EH (cell line): ENCODE measurements at places on chromosomes 3 and 15.

- no peak for DNase-seq
Measured at GRCh38 chr15:77775373-77775772, 142.7 kb upstream of the LINGO1 start.

- peak; percentile 71 for DNase-seq
Measured at GRCh38 chr3:138089091-138089490, 26.3 kb downstream of the DZIP1L start.

DNA sequence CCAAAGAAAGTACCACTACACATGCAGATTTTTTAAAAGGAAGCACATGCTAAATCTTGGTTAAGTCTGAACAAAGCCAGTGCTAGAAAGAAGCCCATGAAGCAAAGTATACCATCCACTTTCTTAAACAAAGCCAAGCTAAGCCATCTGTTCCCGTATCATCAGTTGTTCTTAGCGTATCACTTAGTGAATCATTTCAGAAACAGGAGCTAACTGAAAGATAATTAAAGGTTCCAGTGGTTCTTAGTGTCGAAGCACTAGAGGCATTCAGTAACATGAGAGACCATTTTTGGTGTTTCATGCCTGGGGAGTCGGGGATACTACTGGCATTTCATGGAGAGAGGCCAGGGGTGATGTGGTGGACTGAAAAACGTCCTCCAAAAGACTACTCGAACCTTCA is 12.8 kb downstream of the UBXN7 start:
- DNase-seq, result no peak

GRCh38 chr3:20035019-20035418 is 5.2 kb upstream of the KAT2B start:
- no peak for DNase-seq

DNA sequence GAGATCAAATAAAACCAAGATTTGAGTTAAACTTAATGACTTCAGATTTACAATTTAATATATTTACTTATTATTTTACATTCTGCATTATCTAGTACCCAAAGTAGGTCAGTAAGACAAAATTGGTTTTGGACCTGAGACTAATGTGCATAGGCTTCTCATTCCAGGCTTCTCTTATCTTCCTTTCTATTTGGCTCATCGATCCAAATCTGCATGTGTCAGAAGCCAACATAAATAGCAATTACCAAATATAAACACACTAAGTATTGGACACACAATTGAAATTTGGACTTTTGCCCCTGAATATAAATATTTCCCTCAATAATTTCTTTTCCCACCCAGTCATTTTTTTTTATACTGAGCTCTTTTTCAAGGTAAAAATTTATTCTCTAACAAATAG is 290.6 kb upstream of the ARHGEF26 start:
- no peak for DNase-seq

DNA sequence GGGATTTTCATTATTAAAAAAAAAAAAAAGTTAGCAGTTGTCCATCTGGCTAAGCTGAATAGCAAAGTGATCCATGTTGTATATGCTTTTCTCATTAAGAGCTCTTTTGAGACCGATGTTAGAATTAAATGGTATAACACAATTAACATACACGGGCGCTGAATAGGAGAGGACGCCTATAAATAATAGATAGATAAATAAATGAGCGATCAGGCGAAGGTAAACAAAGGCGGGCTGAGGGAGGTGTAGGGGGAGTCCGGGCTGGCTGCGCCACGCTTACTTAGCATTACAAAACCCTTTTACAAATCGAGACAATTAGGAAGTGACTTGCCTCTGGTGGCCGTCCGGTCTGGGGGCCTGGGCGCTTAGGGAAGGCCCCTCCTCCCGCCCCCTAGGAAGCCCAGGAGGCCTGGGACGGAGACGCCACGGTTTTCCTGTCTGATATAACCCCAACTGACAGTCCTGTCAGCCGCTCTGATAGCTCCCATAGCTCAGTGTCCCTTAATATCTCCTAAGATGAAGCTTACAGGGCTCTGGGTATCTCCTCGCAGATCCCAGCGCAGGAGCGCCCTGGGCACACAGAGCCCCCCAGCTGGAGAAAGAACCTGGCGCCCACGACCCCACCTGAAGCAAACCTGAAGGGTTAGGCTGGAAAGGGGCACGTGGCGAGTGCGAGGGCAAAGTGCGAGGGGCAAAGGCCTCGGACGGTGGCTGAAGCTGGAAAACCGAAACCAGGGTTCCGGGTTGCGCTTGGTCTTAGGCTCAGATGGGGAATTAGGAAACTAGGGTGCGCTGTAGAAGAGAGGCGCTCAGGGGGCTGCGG is 3.6 kb downstream of the SOX14 start:
- DNase-seq, result no peak

GRCh38 chr15:85769182-85769900 is 25.4 kb downstream of the KLHL25 start:
- no peak for DNase-seq

GRCh38 chr3:111331912-111332311 is 210.1 kb upstream of the CD96 start:
- DNase-seq, result no peak

GRCh38 chr3:141546081-141546480 is 59.3 kb downstream of the RASA2 start:
- DNase-seq, result no peak

- DNase-seq, result no peak
Measured at GRCh38 chr3:52076896-52077780, 20.8 kb upstream of the DUSP7 start.

- peak; percentile 29 for DNase-seq
Measured at GRCh38 chr3:8975081-8976020, 12.1 kb upstream of the RAD18 start.

DNA sequence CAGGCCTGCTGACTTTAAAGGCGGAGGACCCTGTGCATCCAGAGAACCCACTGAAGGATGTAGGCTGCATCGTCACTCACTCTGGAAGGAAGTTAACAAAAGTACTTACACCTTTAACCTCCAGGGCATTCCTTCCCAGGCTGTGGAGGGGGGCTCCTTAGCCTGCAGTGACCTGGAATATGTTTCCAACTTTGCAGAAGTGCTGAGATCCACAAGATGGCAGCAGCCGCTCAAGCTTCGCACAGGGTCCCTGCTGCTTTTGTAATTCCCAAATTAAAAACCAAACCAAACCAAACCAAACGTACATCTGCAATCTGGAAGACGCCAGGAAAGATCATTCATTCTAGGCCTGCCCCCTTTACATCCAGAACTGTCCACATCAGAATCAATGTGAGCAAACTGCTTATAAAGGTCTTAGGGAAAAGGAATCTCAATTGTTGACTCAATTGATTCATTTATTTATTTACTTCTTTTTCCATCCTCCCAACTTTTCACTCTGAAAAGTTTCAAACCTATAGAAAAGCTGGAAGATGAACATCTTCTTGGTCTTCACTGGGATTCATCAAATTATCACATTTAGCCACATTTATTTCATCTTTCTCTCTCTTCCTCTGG is 70.5 kb upstream of the KLHL25 start:
- peak; percentile 43 for DNase-seq

GRCh38 chr3:62101488-62101887 is 271.9 kb downstream of the FEZF2 start:
- peak; percentile 18 for DNase-seq

GRCh38 chr15:55279746-55280351 is 9.8 kb downstream of the RAB27A start:
- DNase-seq, result peak; percentile 84

GRCh38 chr3:69691860-69692259 is 47.4 kb upstream of the MITF start:
- DNase-seq, result no peak

DNA sequence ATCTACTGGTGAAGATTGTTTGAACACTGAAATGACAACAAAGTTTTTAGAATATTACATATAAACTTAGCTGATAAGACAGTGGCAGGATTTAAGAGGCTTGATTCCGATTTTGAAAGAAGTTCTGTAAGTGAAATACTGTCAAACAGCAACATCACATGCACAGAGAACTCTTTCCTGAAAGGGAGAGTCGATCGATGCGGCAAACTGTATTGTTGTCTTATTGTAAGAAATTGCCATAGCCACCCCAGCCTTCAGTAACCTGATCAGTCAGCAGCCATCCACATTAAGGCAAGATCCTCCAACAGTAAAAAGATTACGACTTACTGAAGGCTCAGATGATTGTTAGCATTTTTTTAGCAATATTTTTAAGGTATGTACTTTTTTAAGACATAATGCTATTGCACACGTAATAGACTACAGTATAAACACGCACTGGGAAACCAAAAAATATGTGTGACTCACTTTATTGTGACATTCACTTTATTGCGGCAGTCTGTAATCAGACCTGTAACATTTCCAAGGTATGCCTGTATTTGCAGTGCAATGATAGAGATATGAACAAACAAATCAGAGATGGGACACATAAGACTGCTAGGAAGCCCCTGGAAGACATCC is 225.6 kb upstream of the UBE2E1 start:
- DNase-seq, result peak; percentile 79

- DNase-seq, result no peak
Measured at GRCh38 chr3:14796403-14797077, 22.2 kb upstream of the FGD5 start.

GRCh38 chr15:57455929-57456328 is 79.6 kb downstream of the CGNL1 start:
- no peak for DNase-seq

DNA sequence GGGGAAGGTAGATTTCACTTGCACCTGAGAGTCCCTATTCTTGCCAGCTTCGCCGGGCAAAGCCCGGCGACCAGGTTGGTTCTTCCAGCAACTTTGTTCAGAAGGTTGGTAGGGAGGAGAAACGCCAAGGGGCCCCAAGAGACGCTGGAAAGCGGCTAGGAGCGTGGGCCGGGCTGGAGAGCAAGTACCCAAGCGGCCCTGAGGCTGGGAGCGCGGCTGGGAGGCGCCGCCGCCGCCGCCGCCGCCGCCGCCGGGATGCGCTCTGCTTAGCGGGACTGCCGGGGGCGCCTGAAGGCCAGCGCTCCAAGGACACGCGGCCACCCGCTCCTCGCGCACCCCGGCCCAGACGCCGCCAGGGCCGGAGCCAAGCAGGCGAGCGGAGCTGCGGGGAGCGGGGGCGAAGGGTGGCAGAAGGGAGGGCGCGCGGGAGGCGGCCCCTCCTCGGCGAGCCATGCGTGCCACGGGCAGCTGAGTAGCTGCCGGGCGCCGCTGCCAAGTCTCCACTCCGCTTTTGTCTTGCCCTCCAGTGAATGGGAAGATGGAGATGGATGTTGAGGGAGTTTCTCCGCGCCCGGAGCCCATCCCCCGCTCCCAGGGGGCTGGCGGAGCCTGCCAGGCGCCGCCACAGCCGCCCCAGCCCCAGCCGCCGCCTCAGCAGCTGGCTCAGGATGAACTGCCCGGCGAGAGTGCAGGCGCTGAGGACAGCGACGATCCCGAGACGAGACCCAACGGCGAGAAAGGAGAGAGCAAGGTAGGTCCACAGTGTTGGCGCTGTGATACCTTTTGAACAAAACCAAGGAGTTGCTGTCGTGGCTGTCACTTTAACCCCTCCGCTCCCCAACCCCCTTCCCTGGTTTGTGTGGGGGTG is 227.4 kb upstream of the AZI2 start:
- DNase-seq, result peak; percentile 14

DNA sequence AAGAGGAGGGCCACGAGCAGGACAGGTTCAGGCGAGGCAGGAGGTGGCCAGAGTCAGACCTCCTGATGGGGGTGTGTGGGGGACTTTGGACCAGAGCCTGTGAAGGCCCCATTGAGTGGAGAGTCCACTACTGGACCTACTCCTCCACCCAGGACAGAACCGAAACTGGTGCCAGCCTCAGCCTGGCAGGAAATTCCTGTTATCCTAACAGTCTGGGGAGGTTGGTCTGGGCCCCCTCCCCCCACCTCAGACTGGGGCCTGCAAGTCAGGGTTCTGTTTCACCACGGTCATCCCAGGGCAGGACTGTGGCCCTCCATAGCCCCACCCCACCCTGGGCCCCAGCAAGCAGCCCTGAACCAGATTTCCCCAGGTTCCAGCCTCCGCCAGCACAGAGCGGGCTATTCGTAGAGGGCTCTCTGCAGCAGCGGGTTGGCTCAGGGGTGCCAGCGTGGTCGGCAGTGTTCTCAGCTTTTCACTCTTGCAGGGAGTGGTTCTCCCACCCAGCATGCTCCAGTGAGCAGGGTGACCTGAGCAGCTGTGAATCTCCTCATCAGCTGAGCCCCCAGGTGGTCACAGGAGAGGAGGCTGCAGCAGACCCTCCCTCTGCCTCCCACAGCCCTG is 217.3 kb downstream of the TBC1D2B start:
- no peak for DNase-seq

GRCh38 chr3:14113965-14114635 is 10.6 kb downstream of the CHCHD4 start:
- no peak for DNase-seq

DNA sequence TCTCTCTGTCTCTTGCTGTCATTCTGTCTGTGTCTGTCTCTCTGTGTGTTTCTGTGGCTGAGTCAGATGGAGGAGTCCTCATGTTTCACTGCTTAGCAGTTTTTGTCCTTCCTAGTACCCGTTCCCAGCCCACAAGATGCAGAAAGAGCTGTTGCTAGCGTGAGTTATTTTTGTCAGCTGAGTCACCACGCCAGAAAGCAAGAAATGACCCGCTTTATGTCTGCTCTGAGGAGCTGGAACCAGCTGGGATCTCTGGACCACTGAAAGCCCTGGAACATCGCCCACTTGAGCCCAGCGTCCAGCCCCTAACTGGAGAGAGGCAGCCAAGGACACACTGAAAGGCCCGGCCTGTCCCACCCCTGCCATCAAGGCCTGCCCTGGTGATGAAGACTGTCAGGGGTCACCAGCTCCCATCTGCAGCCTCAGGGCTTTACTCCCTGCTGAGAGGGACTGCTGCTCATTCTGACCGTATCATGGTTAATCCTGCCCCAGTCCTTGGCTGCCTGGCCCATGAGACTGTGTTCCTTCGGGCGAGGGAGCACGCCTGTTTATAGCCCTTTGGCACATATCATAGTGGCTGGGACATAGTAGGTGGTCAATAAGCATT is 101.7 kb upstream of the TPM1 start:
- DNase-seq, result peak; percentile 99

DNA sequence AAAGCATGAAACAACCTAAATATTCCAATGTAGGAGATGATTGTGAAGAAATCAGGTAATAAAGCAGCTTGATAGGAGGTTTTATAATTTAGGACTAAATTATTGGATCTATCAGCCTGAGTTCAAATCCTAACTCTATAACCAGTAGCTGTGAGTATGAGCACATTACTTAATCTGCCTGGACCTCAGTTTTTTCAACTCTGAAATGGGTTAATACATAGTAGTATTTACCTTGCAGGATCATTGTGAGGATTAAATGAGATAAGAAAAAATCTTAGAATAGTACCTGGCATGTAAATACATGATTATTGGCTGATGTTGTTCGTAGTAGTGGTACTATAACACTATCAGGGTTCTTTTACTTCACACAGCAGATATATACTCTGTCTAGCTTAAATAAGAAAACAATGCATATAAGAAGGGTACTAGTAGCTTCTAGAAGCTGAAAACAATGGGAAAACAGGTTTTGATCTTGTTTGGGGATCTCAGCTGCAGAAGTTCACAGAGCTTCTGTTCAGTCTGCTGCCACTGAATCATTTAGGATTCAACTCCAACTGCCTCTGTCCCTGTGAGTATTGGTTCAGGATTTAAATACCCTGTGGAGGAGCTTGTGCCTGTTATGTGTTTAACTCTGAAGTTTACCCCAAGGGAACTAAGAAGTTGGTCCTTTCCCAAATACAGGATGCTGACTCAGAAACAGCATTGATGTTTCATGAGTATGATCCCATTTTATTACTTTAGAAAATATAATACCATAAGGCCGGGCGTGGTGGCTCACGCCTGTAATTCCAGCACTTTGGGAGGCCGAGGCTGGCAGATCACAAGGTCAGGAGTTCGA is 34.2 kb downstream of the KAT2B start:
- DNase-seq, result peak; percentile 55
